ENCODE measurements at places on chromosomes 12 and 14.
A peak's percentile ranks its signal among the peaks of the same experiment; 100 is the strongest.

- no peak for DNase-seq
These were observed 149.3 kb upstream of the FKBP4 start for GRCh38 chr12:2645460-2645859.

DNA sequence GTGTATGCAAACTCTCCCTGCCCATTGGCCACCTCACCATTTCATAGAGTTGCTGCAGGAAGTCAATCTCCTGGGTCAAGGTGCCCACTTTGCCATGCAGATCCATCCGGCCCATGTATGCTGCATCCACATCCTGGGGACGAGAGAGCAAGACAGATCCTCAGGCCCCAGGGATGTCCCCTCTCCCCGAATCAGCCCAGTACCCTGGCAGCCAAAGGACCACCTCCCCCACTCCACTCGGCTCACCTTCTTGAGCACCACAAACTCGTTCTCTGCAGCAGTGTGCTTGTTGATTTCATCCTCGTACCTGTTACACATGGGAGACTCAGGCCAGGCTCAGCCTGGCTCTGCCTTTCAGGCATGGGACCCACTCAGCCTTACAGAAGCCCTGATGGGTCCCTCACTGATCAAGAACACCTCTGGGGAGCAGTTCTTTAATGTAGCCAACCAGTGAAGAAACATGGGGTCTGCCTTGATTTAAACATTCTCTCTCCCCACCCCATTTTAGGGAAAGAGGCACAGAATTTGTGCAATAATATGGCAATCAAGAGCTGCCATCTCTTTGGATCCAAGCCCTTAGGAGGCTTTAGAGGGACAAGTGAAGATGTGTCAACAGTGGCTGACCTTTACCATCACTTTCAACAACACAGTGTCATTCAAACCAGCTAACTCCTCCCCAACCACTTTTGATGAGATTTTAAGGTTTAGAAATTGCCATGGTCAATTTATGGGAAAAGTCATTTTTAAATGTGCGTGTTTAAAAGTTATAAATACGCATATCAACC, 3.9 kb downstream of the KRT79 start:
- no peak for DNase-seq

- DNase-seq: no peak
These were observed 8.2 kb downstream of the DHRS2 start for GRCh38 chr14:23644195-23644918.

DNA sequence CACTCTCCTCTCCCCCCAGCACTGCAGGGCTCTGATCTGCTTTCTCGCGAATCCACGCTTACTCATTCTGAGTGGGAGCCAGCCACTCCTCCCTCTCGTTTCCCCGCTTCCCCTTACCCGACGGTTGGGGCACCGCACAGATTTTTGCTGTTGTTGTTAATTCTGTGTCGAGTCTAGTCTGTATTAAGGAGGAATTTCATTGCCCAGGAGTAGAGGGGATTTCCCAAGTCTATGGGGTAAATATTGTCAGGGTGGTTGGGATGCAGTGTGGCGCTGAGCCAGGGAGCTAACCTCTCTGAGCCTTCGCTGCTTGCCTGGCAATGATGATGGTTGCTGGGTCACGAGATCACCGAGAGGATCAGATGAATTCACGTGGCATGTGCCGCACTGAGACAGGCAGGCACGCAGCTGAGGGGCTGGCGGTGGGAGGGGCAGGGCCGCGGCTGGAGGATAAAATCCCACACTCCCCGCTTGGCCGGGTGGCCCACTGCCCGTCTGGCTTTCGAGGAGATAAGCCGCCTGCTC, 18.5 kb downstream of the NCOR2 start:
- peak; percentile 35 for DNase-seq

GRCh38 chr12:132505105-132505851, 15.3 kb downstream of the FBRSL1 start:
- DNase-seq: no peak

DNA sequence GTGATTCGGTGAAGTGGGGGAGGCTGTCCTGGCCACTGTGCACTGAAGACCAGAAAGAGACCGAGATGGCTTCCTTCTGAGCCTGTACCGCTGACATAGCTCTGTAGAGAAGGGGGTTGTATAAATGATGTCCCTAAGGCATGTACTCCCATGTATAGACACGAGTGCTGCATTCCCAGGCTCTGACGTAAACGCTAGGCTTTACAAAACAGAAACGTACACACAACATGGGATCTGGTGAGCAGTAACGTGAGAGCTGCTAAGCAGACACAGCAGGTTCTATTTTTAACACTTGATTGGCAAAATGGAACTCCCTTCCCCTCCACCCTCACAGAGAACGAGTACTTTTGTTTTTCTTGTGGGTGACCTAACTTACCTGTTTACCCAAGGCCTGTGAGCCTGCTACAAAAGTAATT, 35.9 kb downstream of the ACADS start:
- DNase-seq: no peak

- DNase-seq: no peak
These were observed 5.8 kb downstream of the SLC22A17 start for GRCh38 chr14:23346693-23347405.

DNA sequence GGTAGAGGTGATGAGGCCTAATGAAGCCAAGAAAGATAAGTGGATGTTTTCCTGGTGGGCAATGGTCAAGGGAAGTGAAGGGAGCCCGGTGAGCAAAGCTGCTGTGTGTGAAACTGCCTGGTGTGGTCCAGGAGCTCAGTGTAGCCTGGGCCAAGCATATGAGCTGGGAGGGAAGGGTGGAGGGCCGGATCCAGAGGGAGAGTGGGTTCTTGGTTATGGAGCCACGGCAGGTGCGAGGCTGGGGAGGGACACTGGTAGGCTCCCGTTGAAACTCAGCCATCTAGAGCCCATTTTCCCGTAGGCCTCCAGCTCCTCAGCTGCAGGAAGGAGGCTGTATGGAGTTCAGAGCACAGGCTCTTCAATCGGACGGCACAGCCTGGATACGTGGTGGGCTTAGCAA, 10.2 kb upstream of the CLMN start:
- DNase-seq: no peak

DNA sequence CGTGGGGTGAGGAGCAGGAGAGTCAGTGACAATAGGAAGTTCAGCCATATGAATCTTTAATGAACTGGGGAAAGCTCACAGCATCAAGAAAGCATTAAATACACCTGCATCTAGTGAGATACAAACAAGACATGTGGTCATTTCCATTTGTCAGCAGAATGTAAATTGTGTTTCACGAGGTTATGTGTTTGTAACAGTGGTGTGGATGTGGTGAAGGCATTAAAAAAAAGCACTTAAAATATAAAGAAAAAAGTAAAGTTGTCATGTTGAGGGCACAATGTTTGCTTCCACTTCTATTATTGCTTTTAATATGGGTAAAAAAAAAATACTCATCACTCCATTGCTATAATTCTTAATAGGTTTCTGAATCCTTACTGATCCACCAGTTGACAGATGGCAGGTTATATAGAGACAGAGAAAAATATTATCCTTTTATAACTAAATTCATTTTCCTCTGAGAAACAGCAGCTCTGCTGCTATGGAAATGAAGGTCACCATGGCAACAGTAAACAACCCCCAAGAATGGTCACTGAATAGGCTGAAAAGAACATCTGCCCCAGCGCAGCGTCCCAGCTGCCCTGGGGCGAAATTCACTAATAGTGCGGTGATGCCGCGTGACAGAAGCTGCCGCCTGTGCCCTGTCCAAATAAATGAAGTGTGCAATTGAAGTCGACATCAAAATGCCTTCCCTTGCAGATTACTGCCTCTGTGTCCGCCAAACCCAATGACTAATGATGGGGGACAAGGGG, 226.1 kb downstream of the FOXN3 start:
- no peak for DNase-seq

DNA sequence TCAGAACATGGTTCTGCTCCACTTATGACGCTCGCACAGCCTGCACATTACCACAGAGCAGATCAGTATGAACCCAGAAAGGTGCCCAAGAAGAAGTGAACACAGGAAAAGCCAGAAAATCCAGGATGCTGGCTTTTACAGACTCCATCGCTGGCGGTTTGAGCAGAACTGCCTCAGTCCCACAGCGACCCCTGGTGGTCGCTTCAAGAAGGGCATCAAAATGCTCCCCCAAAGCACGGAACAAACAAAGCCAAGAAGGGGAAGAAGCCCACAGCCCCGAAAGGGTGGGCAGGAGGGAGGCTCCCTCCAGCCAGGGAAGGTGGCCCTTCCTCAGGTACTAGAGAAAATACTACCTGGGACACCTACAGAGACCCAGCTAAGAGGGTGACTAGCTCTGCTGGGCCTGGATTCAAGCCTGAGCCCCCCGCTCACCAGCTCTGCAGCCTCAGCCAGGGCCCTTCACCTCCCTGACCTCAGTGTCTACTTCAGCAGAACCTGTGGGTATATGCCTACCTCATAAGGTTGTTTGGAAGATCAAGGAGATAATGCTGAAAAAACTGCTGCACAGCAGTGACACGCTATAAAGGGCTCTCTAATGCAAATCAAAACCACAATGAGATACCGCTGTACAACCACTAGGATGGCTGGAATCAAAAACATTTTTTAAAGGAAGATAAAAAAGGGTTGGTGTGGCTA, 98.1 kb downstream of the NCOR2 start:
- no peak for DNase-seq

DNA sequence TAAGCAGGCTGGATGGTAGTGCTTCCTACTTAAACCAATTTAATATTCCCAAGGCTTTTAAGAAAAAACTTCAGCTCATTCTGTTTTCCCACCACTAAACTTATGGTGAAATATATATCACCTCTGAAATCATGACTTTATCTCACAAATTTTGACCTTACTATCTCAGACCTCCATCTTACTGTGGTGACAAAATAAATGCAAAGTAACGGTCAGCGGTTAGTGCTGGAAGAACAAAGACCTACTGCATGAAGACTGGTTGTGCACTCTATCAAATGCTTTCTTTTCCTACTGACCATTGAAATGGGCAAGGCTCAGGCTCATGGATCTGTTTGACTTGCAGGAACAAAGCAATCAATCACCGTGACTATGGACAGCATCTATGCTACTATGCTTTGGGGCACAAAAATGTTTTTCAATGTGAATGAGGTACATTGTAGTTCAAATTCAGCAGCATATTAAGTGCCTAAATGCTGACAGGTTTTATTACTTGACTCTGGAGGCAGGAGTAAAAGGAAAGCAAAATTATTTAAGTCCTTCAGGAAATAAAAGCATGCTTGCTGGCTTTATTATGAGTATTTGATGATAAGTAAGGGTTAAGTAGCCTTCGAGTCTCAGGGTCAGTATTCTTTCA, 43.1 kb upstream of the GTF2A1 start:
- DNase-seq: no peak

DNA sequence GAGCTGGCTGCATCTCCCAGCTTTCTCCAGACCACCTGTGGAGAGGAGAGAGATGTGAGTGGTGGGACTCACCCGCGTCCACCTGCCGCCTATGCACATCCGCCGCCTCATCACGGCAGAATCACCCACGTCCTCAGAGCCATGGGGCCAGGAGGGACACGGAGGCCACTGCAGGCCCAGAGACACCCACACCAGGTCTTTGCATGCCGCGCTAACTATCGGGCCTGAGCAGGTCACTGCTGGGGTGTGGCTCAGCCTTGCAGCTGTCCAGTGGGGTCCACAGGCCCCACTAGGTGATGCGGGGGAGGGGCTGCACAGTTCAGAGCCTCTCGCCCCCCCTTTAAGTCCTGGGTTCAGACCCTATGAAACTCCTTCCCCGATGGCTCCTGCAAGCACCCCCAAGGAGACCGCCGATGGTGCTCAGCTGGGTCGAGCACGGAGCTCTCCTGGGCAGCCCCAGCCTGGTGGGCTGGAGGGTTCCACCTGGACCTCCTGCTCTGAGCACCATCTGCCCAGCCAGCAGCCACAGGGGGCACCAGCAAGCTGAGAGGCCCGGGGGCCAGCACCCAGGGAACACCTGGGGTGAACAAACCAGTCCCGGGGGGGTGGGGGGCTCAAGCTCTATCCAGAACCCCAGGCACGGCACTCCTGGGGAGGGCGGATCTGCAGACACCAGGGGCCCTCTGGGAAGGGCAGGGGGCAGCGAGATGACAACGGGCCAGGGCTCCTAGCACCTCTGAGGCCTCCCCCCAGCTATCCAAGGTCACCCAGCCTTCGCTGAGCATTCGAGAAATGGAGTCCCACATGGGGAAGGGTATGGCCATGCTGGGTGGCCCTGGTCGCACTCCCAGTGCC, 34.3 kb downstream of the CCNK start:
- no peak for DNase-seq

DNA sequence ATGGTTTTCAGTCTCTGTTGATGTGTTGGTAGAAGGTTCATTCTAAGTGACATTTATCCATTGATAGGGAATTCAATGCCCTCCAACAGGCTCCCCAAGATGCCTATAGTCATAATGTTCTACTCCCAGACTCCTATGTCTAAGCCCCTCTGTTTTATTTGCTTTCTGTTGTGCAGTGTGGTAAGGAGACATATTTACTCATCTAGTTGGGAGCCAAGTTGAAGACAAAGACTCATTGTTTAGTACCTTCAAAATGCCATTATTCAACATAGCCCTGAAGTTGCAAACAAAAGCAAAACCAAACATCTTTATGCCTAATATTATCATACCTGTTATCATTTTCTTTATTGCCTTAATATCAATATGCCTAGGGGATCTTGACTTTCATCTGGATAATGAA, 302.1 kb downstream of the RMST start:
- no peak for DNase-seq

GRCh38 chr14:90194706-90195105, 61.6 kb upstream of the PSMC1 start:
- DNase-seq: no peak

GRCh38 chr12:122471324-122472226, 29.2 kb downstream of the ZCCHC8 start:
- DNase-seq: no peak

DNA sequence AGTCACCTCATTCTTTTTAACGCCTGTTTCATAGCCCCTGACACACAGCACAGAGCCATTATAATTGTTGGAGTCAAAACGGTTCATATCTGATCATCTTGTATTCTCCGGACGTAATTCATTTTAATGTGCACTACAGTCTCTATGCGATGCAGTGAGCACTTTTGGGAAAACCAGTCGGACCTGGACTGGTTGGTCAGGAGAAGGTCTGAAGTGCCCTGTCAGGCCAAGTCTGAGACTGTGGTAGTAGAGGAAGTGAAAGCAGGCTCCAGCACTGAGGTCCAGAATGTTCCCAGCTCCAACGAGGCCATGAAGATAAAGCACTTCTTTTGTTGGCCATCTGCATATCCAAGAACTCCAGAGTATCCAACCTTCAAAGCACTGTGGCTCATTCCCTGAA, 117.1 kb upstream of the NCOR2 start:
- DNase-seq: no peak

DNA sequence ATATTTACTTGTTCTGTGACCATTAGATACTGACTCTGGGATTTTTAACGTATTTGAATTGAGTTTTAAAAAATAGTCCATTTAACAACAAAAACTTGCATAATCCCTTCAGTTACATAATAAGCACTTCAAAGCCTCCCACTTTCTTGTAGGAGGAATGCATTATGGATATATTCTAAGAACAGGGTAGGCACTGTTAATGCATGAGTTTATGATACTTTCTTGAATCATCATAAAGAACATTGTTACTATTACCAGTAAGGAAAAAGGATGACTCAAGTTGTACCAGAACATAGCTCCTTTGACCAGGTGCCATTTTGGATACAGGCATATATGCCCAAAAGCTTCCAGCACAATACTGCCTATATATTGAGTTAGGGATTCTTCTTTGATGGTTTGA, 671.4 kb downstream of the GALC start:
- DNase-seq: no peak

Measured in stimulated activated CD4-positive, alpha-beta T cell treated with anti-CD3 and anti-CD28 coated beads, Interleukin-1b, Interleukin-23, amount 100 ng/mL, for 24 hours (primary cell).